Activated naive CD4-positive, alpha-beta T cell treated with Interleukin-2 at 50 U/mL for 16 hours (primary cell): ENCODE measurements at places on chromosomes 6 and 20.

DNA sequence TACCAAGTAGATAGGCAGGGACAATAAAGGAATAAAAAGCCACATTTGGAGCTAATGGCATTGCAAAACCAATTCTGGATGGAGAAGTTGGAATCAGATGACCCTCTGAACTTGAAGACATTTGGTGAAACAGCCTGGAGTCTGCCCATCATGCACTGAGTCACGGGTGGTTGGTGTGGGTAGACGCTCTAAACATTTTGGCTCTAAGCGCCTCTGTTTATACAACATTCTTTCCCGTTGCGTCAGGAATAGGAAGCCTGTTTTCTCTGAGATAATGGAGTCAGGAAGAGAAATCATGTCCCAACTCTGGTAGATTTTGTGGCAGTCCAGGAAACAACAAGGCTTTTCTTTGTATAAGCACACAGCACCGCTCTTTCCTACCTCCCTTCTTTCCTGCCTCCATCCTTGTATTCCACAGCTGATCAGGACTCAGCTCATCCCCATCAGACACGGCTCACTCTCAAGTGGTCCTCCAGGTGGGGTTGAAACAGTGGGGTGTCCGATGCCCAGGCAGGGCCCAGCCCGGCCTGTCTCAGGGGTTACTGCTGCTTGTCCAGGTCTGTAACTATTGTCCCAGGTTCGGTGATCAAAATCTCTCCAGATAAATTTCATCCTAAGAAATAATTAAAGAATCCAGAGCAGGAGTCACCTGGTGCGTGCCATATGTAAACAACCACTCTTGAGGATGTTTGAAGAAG lies 12.1 kb upstream of the RAMACL start:
- no peak for DNase-seq

DNA sequence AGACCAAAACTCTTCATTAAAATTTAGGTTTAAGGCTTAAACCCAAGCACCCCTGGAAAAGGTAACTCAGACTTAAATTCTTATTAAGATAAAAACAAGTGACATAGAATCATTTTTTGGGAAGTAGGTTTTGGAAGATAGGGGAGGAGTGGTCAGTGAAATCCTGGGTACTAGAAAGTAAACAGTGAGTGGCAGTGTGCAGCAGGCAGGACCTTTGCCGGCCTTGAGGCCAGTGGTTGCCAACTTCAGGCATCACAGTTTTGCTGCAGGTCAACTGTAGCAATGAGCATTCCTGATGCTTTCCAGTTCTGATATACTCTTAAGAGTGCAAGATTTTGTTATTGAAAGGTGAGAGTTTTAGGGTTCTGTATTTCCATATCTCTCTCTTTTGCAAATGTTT lies 69.3 kb upstream of the SUPT3H start:
- DNase-seq = no peak

GRCh38 chr20:60087563-60088105 lies 129.4 kb downstream of the CDH26 start:
- DNase-seq = no peak

GRCh38 chr20:24962510-24962909 lies 13.4 kb downstream of the CST7 start:
- DNase-seq = no peak

- no peak for DNase-seq
Measured at GRCh38 chr6:49339096-49339495, 124.0 kb downstream of the MMUT start.

- DNase-seq = no peak
Measured at GRCh38 chr6:144666781-144667180, 381.6 kb downstream of the UTRN start.
